Activated CD4-positive, alpha-beta memory T cell treated with anti-CD3 and anti-CD28 coated beads, Interleukin-2, amount 10 ng/mL, durations not matched to agents 7 days and 5 days (primary cell): ENCODE measurements at places on chromosomes 5 and 9. TPM values are rescaled to one million over a fixed set of nuclear protein-coding genes. Genes with fewer than 3 reads are reported as not detected.

DNA sequence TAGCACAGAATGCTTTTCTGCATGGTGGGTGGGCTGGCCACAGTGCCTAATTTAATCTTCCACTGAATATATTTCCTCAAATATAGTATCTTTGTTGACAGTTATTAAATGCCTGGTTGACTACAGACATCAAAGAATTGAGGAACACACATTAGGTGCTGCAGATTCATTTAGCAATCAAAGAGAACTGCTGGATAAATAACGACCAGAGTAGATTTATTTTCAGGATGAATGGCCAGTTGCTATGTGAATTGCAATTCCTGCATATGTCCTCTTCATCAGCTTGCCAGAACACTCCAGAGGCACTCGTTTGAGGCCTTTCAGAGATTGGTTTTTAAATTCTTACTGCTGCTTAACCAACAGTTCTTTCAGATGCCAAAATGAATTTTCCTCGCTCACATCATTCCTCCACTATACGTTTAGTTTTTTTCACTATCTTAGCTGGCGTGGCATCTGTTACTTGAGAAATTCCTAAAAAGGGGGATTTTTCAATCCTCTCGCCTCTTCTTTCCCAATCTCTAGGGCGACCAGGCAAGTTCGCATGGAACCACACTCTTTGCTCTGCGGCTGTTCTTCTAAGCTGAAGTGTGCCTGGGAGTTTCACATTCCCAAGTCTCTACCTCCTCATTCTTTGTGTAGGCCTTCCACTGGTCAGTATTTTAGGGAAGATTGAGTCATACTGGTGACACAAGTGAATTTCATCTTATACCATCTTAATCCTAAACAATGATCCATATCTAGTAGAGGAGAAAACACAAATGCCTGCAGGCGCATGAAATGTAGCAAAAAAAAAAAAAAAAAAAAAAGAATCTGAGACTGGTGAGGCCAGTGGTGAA lies 237.1 kb upstream of the NMUR2 start:
- DNase-seq = no peak

DNA sequence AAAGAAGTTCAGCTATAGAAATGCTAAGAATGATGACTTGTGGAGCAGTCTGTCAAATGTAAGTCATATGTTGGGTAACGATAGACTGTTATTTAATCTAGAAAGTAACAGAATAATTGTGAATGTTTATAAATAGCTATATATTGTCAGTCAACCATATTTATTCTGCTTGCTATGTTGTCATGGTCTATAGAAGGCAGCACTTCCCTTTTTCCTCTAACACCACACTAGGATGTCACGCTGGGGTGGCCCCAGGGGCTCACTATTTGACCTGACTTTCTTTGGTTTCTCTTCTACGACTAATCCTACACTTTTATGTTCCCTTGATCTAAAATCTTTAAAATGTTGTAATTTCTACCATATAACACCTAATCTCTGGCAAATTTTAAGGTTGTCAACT lies 20.5 kb downstream of the ERAP2 start:
- no peak for DNase-seq

- no peak for DNase-seq
Observed at GRCh38 chr5:120396186-120396585, 67.9 kb upstream of the PRR16 start.

Gene NDUFS4
- 55.6 TPM for total RNA-seq

Gene ADGRD2
- total RNA-seq = not detected

Gene AHRR
- 24.6 TPM for total RNA-seq

Gene CENPP
- total RNA-seq = 22.0 TPM

- no peak for DNase-seq
Observed at GRCh38 chr5:172164769-172165212, 23.2 kb downstream of the STK10 start.

GRCh38 chr5:37803487-37803886 lies 36.4 kb downstream of the GDNF start:
- DNase-seq = no peak

Gene GRIN3A
- total RNA-seq = not detected

DNA sequence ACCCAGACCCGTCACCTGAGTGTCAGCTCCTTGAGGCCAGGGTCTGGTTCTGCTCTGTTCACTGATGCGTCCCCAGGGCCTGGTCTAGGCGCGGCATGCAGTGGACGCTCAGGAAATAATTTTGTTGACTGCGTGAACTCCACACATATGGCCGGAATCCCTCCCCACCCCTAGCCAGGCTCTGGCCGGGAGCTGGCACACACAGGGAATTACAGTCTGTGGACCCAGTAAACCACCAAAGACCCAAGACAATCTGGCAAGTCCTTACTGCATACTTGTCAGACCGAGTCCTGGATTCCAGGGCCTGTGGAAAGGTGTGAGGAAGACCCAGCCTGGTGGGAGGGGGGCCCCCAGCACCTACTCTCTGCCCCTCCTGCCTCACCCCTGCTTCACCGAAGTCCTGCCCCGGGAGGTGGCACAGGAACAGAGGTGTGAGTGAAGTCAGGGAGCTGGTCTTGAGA lies 113.0 kb upstream of the IER5L start:
- DNase-seq = peak; percentile 12

Gene COL23A1
- total RNA-seq = 0.18 TPM

Gene NTMT1
- total RNA-seq = 34.2 TPM

- DNase-seq = no peak
Observed at GRCh38 chr9:135923508-135923907, 16.2 kb upstream of the CAMSAP1 start.

Gene CDO1
- total RNA-seq = 0.28 TPM

DNA sequence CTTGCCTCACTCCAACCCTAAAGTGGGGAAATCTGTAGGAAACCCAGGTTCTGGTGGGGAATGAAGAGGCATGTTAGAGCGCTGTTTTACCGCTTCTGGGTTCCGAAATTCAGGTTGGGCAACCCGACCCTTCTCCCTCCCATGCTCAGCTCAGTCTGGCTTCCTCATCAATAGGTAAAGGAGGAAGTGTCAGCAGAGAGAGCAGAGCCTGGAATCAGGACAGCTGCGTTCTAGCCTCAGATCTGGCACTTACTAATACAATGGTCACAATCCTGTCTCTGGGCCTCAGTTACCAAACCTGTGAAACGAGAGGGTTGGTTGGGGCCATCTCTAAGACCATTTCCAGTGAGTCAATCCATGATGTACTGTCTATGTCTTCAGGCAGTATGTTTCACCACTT lies 16.2 kb upstream of the TNIP1 start:
- DNase-seq = no peak

GRCh38 chr9:105341434-105342146 lies 97.1 kb downstream of the SLC44A1 start:
- no peak for DNase-seq

DNA sequence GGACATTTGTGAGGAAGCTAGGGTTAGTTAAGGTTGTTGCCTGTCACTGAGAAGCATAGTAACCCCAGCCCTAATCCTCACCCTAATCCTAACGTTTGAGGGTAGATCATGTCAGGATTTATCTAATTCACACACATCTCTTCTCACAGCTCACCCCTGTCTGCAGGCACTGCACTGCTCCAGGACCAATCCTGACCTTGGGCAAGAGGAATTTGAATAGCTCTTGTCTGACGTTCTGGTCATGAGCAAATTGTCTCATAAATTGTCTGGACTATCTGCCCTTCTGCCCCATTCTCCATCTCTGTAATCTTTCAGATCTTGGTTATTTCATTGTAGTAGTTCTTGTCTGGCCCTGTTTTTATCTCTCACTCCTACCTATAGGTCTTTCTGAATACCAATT lies 18.7 kb downstream of the CRHBP start:
- no peak for DNase-seq

- DNase-seq = no peak
Observed at GRCh38 chr9:134321946-134322741, 4.1 kb upstream of the RXRA start.

GRCh38 chr5:52150501-52150900 lies 637.2 kb upstream of the ITGA1 start:
- DNase-seq = no peak

GRCh38 chr5:75044406-75044805 lies 8.0 kb downstream of the GCNT4 start:
- DNase-seq = no peak

GRCh38 chr9:13053504-13053903 lies 226.0 kb downstream of the MPDZ start:
- no peak for DNase-seq

DNA sequence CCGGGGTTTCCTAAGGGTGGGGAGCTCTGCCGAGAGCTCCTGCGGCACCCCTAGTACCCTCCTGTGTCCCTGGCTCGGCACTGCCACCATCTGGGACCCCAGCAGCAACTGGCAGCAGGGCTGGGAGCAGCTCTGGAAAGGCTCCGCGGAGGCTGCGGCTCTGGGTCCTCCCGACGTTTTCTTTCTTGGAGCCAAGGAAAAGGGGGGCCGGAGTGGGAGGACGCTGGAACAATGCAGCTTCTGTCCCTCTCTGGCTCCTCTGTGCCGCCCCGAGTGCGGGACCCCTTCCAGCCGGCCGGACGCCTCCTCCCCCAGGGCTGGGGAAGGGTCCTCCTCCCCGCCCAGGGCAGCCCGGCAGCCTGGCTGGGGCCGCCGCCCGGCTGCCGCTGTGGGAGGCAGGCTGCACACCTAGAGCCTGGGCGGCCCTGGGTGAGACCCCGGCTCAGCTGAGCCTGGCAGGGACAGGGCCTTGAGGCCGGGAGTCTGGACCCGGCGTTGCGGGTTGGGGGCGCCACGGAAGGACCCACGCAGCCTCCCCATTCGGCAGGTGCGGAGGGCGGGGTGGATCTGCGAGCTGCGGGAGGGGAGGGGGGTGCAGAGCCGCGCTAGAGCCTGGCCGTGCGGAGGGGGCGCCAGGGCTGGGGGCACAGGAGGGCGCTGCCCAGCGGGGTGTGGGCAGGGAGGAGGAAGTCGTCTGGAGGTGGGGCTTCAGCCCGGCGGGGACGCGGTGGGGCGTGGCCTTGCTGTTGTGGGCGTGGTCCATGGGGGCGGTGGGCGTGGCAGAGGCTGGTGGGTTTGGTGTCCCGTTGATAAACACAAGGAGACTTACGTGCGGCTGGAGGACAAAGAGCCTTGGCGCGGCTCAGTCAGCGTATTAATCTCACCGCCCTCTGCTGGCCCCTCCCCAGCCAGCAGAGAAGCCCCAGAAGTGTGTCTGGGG lies 15.1 kb downstream of the GPSM1 start:
- DNase-seq = peak; percentile 65

Gene CYLC2
- total RNA-seq = not detected

Gene STPG3
- total RNA-seq = not detected

GRCh38 chr5:93941897-93942296 lies 200.5 kb upstream of the POU5F2 start:
- no peak for DNase-seq

DNA sequence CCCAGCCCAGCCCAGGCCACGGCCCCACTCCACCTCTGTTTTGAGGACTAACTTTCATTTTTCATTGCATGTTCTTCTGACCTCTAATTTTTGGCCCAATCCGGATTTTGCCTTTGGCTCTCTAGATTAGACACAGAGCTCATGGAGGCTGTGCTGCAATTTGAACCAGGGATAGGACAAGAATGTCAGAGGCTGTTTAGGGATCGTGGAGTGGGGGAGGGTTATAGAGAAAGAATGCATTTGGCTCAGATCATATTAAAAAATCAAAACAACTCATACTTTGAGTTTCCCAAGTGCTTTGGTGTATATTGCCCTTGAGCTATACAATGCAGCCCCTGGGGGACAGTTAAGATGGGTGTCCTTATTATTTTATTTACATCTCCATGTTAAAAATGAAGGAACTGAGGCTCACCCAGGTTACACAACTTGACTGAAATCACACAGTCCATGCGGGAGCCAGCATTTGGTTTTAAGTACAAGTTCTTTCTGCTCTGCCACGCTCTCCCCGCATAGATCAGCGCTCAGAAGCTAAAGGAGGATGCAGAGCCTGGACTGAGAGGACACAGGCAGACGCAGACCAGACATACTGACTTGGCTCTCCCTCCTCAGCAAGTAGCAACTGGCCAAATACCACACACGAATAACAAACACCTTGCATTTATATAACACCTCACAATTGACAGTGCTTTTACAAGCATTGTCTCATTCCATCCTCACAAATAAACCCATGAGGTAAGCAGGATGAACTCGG lies 126.4 kb upstream of the RAI14 start:
- no peak for DNase-seq

DNA sequence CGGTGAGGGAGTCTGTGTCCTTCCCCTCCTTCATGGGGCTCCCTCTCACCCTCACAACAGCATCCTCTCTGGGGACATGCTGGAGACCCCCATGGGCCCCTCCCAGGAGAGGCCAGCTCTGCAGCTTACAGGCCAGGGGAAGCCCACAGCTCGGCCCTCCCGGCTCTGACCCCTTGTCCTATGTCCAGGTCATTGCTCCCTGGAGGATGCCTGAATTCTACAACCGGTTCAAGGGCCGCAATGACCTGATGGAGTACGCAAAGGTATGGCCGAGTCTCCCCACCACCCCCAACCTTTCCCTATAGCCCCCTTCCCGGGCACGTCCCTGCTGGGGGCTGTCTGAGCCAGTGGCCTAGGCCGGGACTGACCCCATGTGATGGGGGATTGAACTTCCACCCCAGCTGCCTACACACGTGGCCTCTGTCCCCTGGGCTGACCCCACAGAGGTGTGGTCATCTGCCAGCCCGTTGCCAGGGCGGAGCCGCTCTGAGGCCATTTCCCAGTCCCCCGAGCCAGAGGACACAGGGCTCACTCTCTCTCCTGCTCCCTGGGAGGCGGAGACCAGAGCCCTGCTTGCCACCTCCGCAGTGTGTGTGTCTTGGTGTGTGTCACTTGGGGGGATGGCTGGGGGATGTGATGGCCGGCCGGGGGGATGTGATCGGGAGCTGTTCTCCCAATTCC lies 21.9 kb downstream of the ASS1 start:
- no peak for DNase-seq
